ENCODE measurements at places on chromosomes 1 and 21.

DNA sequence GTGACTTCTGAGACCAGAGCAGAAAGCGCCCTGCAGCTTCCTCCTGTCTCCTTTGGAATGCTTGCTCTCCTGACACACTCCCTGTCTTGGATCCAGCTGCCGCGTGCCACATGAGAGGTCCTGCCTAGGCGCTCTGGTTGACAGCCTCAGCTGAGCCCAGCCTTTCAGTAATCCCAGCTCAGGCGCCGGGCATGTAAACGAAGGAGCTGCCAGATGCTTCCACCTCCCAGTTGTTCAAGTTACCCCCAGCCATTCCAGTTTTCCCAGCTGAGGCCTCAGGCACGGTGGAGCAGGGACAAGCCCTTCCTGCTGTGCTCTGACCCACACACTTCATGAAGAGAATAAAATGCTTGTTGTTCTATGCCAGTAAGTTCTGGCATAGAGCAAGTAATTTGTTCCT lies 14.3 kb upstream of the CD34 start:
- peak; percentile 41 for DNase-seq

DNA sequence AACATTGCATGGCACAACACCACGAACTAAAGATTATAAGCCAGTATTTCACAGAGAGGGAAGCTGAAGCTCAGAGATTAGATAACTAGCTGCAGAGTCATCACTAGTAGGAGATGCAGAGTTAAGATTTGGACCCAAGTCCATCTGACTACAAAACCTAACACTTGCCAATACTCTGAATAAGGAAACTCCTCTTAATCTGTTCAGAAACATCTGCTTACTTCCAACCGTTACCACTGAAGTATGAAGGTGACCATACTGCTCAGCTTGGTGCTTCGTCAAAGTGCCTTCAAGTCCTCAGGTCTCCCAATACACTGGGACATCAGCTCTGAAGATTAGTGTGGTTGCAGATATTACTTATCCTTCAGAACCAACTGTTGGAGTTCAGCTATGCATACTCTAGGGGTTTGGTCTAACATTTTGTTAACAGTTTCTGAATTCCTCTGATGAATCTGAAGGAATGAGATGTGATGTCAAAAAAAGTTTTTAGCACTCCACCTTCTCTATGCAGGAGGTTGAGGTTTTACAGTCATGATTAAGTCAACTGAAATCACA lies 179.6 kb downstream of the TPR start:
- no peak for DNase-seq

DNA sequence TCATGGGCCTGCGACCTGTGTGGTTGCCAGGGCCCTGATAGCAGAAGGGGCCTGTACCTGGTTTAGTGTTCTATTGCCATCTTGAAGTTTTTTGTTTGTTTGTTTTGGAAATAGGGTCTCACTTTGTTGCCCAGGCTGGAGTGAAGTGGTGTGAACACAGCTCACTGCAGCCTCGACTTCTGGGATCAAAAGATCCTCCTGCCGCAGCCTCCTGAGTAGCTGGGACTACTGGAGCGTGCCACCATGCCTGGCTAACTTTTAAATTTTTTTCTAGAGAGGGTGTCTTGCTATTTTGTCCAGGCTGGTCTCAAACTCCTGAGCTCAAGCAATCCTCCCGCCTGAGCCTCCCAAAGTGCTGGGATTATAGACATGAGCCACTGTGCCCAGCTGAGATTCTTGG lies 72.9 kb downstream of the UBE2T start:
- DNase-seq = no peak

GRCh38 chr1:11731691-11732283 lies 4.1 kb upstream of the AGTRAP start:
- peak; percentile 73 for DNase-seq

GRCh38 chr1:176575991-176576390 lies 113.0 kb downstream of the PAPPA2 start:
- no peak for DNase-seq

All from activated CD4-positive, alpha-beta T cell treated with anti-CD3 and anti-CD28 coated beads, Interleukin-2, amount 10 ng/mL, durations not matched to agents 24 days and 14 days (primary cell).